ENCODE measurements at places on chromosomes 2 and 18.

DNA sequence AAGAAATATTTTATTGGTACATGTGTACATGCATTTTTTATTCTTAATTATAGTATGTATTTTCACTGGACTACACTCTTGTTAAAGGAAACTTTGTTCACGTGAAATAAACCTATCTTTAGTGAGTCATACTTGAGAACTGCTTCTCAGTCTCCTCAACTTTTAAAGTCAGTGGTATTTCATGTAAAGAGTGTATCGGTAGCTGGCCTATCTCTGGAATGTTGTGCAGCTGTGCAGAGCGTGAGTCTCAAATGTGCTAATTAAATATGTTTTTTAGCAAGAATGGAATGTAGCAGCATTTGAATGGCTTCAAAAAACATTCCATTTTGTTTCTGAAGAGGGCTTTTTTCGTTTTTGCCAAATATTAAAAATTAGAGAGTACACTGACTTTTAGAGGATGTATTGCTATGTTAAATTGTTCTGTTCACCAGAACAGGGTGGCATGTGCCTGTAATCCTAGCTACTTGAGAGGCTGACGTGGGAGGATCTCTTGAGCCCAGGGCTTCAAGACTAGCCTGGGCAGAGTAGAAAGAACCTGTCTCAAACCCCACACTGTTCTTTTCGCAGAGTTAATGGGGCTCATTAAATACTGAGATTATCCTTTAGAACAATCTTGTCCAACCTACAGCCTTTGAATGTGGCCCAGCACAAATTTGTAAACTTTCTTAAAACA, 14.3 kb downstream of the SPTBN1 start:
- no peak for DNase-seq

DNA sequence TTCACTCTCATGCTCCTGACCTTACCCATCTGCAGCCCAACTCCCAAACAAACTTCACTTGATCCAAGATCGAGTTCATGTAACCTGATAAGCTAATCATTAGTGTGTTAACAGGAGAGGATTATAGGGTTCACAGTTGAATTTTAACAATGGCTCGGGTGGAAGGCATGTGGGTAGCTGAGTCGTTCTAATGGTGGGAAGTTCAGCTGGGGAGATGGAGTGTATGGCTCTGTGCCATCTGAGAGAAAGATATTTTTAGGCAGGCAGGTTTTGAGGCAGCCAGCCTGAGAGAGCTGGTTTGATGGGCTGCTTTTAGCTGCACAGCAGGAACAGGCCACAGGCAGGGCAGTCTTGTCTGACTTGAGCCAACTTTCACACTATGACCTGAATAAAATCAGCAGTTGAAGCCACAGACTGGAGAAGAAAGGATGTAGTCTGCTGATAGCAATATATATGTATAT, 17.7 kb upstream of the NFE2L2 start:
- no peak for DNase-seq

DNA sequence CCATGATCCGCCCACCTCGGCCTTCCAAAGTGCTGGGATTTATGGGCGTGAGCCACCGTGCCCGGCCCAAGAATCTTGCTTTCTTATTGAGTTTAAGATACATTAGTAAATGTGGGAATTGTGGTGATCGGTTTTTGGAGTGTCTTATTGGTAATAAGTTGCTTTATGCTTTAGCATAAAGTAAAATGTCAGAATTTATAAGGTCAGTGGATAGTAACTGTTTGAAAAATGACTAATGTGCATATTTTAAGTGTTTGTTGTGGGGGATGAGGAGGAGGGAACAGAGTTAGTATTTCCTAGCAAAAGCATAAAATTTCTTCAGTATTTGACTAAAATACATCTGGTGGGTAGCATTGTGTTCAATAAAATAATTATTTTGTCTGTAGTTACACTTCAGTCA, 77.4 kb downstream of the SLC39A10 start:
- no peak for DNase-seq

GRCh38 chr18:1018181-1018681, 113.6 kb downstream of the ADCYAP1 start:
- no peak for DNase-seq

DNA sequence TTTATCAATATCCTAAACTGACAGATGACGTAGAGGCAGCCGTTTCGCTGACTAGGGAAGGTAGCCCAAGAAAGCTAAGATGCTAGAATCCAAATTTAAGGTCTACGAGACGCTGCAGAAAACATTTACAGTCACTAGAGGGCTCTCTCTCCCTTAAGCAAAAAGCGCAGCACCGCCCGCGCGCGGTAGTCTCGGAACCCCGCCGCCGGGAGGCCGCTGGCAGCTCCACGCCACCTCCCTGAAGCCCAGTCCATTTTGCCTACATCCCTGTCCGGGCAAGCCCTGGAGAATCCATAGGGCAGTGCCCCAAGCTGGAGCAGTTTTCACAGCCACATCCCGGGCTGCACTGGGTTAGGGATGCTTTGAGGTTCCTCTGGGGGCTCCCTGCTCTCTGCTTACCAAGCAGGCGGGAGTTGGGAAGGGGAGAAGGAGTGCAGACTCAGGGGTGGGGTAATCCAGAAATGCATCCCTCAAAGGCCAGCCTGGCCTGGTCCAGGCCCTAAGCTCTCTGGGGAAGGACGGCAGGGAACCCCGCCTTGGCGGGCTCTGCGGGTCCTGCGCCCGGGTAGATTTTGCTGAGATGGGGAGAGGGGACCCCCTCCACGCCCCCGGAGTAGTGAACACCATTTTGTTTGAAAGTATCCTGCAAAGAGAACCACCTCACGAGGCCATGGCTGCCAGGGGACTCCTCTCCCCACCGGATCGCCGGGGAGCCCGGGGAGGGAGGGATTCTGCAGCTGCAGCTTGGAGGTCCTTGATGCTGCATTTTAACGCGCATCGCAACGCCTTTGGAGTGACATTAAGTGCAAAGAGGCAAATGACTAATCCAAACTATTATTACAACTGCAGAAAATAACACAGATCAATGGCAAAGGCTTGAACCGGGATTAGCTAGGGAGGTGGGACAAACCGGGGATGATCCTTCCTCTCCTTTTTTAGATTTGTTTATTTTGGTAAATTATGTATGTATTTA, 1.3 kb upstream of the DPYSL5 start:
- DNase-seq = peak; percentile 16

DNA sequence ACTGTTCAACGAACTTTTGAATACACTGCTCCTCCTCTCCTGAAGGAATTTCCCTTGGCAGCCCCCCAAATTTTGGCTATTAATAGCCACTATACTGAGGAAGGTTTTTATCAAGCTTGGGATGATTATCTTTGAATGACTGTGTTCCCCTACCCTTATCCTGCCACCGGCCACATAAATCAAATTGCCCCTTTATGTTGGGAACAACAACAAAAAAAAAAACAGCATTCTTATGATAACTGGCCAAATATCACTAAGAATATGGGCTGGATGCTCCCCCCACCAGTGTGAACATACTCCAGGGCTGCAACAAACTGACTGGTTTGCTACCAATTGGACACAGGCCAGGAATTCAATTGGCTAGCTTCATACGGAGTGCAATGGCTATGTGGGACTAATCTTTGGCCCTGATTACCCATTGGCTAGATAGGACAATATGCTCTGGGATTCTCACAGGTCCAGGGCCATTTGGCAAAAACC, 20.6 kb downstream of the DUSP11 start:
- DNase-seq = no peak

- no peak for DNase-seq
Observed at GRCh38 chr2:110973262-110973661, 147.5 kb upstream of the BCL2L11 start.

GRCh38 chr2:15293262-15293937, 267.7 kb downstream of the NBAS start:
- no peak for DNase-seq

- no peak for DNase-seq
Observed at GRCh38 chr2:175475130-175475529, 293.6 kb upstream of the ATP5MC3 start.

DNA sequence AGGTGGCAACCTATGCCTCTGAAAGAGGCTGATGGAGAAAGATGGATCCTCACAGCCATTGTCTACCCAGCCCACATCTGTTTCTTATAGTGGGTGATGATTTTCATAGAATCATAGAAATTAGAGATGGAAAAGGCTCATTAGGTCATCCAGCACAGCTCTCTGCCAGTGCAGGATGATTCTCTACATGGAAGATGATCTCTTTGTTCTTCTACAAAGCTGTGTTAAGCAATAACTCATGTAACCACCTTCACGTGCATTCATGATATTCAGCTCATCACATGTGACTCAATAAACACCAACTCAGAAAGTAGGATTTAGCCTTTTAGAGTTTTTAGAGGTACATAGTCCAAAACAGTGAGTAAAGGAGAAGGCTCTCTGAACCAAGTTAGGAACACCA, 539.4 kb upstream of the ID2 start:
- DNase-seq = no peak

- no peak for DNase-seq
Observed at GRCh38 chr2:135709992-135710391, 31.7 kb upstream of the UBXN4 start.

DNA sequence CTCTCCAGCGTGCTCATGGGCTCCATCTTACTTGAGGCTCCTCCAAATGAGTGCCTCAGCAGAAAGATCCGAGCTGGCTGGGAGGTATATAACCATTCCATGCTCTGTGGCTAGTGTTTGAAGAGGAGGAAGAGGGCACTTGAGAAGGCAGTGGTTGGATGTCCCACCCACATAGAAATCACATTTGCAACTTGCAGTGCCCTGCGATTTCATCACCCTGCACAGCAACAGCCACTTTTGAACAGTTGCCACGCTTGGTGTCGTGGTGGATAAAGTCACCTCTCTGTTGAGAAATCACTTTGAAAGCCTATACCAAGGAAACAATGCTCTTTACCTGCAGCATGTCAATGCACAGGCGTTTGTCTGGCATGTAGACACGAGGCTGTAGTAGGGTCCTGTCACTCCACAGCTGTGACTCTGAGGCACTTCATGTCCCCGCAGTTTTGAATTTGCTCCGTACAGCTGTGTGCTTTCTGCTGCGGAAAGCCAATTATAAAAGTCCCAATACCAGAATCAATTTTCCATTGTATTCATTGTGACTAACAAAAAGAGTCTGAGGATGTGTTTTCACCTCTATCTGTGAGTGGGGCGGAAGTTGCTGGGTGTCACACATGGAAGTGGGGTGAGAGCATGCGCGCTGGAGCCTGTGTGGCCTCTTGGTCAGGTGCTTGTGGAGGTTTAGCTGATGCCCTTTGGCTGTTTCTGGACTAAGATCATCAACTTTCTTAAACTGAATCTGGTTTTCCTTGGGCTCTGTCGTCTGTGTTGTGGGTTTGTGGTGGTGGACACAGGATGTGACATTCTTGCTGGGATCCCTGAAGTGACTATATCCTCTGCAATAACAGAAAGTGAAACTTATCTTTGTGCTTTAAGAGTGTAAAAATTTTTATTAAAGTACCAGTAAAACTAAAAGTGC, 2.8 kb downstream of the CNDP2 start:
- peak; percentile 7 for DNase-seq

DNA sequence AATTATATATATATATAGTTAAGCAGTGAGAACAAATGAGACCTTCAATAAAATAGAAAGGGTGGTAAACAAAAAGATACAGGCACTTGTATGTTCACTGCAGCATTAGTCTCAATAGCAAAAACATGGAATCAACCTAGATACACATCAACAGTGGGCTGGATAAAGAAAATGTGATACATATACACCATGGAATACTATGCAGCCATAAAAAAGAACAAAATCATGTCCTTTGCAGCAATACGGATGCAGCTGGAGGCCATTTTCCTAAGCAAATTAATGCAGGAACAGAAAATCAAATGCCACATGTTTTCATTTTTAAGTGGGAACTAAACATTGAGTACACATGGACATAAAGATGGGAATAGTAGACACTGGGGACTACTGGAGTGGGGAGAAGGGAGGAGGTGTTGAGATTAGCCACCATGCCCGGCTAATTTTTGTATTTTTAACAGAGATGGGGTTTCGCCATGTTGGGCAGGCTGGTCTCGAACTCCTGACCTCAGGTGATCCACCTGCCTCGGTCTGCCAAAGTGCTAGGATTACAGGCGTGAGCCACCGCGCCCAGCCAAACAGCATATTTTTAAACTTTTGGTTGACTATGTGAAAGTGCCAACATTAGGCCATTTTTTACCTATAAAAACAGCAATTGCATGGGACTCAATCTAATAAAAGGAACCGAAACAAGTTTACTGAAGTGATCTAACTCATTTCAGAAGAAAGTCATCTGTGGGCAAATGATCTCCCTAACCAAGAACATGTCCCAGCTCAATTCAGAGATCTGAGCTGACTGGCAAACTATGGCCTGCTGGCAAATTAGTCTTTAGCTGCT, 23.7 kb downstream of the ICA1L start:
- peak; percentile 4 for DNase-seq

- no peak for DNase-seq
Observed at GRCh38 chr2:43025709-43026295, 200.6 kb downstream of the ZFP36L2 start.

GRCh38 chr2:26932974-26933373, 37.5 kb upstream of the MAPRE3 start:
- no peak for DNase-seq

DNA sequence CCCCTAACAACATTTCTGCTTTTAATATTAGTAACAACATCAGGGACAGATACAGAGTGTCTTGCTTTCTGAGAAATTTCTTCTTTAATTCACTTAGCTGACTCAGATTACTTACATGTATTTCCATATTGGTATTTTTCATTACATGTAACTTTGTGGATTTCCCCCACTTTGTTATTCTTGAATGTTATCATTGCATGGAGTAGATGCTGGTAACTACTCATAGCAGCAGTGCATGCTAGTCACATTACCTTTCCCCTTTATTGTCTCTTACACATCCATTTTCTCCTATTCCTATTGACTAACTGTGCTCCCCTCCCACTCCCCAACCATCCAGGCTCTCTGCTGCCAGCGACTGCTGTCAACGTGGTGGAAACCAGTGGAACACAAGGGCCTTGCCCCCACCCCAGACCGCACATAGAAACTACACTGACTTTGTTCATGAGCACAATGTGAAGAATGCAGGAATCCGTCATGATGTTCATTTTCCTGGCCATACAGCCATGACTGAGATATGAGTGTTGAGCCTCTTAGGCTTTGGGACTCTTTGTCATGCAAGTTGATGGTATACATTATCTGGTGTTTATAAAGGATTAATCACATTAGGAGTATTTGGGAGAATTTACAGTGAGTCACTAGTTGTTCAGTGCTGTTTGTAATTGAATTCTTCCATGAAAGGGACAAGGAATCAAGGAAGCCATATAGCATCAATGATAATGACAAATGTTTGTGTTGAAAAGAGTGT, 91.0 kb downstream of the EPB41L5 start:
- DNase-seq = no peak

All from SIG-M5 (cell line).